Retinal pigment epithelial cell (primary cell): ENCODE measurements at places on chromosomes 6 and 20.

- DNase-seq: no peak
Observed at GRCh38 chr20:1841554-1842140, 53.6 kb upstream of the SIRPA start.

GRCh38 chr6:106249658-106250057 is 75.9 kb downstream of the ATG5 start:
- no peak for DNase-seq

DNA sequence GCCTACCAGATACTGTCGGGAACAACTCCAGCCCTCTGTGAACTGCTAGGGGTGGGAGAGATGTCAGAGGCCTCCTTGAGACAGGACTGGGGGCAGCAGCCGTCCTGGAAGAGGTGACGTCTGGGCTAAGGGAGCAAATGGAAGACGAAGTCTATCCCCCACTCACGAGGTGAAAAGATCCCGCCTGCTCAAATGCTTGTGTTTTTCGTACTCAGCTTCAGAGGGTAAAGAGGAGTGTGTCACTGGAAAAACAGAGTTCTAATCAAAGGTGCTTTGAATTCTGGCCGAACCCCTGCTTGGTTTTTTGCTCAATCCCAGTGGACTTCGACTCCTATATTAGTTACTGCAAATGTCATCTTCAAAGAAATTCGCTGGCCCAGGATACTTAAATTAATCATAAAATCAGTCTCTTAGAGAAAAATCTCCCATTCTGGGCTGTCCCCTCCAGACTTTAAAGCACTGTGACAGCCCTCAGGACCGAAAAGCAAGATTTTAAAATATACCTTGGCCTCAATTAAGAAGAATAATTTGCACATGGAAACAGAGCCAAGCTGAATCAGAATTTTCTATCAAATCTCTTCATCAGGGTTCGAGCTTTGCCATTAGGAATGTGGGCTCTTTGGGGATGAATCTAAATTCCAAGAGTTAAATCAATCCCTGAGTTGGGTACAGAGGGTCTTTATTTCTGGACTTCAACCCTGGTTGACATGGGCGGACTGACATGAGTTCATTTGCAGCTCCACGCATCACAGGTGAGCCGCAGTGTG is 61.8 kb upstream of the AFDN start:
- DNase-seq: no peak

- DNase-seq: no peak
Observed at GRCh38 chr20:41587523-41587922, 30.7 kb downstream of the CHD6 start.

DNA sequence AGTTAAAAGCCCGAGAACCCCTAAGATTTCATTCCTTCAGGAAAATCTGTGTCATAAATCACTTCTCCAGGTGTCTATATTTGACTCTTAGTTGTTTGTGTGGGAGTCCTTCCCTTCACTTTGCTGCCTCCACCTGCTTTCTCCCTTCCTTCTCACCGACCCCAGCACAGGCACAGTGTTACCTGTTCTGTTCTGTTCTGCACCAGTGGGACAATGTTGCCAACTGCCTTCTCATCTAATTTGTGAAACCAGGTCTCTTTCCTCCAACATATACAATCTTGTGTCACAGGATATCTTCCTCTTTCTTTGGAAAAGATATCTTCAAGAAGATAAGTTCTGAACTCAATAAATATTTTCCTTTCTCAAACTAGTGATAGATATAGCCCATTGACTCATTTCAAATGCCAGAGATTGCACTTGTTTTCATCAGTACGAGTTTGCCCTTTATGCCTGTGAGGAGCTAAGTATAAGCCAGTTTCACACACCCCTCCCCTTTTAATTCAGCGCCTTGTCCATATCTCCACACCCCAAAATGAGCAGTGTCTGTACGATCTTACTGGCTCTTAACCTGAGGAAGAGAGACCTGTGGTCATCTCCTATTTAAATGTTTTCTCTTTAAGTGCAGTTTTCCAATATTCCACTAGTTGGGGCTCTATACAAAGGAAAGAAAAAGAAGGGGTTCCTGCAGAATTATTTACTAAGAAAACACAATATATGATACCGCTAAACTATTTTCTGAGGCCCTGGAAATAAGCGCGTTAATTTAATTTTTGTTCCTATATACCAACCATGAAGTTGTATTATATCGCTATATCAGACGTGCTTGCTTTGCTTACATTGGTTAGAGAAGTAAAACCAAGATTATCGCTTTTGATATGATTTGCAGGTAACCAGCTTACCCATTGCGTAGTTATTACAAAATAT is 81.6 kb upstream of the PREP start:
- no peak for DNase-seq

GRCh38 chr6:76790881-76791280 is 672.4 kb downstream of the HTR1B start:
- DNase-seq: no peak
